ENCODE measurements at places on chromosomes 7 and 10.

DNA sequence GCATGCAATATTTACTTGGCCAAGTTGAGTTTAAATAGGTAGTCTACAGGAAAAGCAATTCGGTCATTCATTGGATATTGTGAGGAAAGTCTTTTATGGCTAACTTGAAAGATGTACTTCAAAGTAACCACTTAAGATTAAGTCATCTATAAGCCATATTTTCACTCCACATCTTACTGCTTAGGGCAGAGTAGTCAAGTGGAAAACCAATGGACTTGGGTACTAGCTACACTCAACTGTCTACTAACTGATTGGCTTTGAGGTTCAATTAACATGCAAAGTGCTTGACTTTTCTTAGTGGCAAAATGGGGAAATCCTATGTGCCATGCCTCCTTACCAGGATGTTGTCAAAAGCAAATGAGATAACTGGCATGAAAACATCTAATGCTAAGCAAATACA is 51.0 kb downstream of the CAV1 start:
- no peak for DNase-seq

- peak; percentile 65 for DNase-seq
Measured at GRCh38 chr10:26841733-26842317, 18.9 kb downstream of the ABI1 start.

DNA sequence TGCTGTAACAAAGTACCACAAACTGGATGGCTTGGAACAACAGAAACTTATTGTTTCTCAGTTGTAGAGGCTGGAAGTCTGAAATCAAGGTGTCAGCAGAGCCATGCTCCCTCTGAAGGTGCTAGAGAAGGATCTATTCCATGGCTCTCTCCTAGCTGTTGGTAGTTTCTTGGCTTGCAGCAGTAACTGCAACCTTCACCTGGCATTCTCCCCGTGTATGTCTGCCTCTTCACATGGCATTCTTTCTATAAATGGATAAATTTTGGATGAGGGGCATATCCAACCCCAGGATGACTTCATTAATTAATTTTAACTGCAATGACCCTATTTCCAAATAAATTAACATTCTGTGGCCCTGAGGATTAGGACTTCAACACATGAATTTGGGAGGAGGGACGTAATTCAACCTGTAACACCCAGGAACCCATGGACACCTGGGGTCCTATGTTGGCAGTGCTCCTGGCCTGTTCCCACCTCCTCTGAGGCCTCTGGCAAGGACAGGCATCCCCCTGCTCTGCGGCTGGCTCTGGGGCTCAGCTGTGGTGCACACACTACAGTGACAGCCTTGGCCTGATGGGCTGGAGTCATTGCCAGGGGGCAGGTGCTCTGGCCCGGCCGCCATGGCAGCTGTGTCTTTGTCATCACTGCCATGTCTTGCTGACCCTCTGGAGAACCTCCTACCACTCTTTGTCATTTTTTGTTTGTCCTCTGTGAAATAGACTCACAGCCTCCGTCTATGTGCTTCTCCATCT is 30.8 kb downstream of the LSMEM1 start:
- no peak for DNase-seq

DNA sequence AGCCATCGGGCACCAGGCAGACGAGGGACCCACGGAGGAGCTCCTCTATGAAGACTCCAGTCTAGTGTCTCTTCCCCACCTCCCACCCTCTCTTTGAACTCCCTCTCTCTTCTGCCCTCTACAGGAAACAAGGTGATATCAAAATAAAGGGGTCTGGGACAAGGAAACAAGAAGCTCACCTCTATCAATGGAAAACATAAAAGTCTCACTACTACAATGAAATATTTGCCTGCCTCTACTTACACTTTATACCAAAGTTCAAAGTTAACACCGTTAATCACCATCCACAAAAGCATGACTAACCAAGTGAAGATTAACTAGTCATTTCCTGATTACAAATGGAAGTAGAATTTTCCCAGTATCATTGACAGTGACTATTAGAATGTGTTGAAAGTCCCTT is 82.2 kb downstream of the PARD3 start:
- DNase-seq: peak; percentile 61

DNA sequence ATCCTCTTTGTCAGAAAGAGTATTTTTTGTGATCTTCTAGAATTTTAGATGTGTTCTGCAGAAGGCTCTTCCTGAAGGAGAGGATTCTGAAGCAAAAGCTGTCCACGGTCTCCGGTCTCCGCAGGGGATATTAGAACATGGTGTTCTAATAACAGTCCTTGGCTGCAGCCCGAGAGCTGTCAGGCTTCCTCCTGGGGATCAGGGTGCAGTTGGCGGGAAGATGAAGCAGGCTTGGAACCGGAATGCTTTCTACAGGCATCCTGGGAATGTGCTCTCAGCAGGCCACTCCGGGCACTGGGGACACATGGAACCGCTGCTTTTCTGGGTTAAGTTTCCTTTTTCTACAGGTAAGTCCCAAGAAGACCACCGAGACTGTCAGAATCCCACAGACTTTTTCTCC is 118.6 kb upstream of the PARD3 start:
- no peak for DNase-seq

DNA sequence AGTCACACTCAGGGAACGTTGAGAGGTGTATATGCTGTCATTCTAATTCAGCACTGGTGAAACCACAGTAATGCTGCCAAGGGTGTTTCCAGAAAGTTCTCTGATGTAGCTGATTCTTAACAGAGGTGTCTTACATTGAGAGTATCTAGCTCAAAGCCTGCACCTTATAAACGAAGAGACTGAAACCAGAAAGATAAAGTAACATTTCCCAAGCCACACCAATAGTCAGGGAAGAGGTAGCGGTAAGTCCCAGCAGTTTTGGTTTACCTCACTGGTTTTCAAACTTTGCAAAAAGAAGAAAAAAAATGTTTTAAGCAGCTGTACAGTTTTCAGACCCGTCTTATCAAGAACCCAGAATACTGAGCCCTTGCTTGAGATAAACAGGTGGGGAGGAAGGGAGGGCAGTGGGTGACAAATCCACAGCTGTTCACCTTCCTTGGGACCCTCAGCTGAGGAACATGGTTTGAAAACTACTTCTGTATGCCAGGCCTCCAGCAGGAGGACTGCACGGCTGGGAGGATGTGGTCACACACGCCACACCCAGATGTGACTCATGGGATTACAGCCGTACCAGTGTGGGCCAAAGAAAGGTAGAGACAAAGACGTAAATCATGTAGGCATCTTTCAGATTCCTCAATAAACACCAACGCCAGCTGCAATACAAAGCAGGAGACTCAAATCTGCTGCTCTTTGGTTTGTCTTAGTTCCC is 63.9 kb upstream of the GSDME start:
- DNase-seq: peak; percentile 81
